ENCODE measurements at places on chromosomes 3 and 15.

GRCh38 chr15:48966595-48967301 is 3.0 kb upstream of the SHC4 start:
- peak; percentile 87 for DNase-seq

GRCh38 chr3:100195375-100195774 is 65.4 kb upstream of the TBC1D23 start:
- peak; percentile 45 for DNase-seq

GRCh38 chr3:127288921-127289705 is 1.3 kb upstream of the PRR20G start:
- DNase-seq, result no peak

DNA sequence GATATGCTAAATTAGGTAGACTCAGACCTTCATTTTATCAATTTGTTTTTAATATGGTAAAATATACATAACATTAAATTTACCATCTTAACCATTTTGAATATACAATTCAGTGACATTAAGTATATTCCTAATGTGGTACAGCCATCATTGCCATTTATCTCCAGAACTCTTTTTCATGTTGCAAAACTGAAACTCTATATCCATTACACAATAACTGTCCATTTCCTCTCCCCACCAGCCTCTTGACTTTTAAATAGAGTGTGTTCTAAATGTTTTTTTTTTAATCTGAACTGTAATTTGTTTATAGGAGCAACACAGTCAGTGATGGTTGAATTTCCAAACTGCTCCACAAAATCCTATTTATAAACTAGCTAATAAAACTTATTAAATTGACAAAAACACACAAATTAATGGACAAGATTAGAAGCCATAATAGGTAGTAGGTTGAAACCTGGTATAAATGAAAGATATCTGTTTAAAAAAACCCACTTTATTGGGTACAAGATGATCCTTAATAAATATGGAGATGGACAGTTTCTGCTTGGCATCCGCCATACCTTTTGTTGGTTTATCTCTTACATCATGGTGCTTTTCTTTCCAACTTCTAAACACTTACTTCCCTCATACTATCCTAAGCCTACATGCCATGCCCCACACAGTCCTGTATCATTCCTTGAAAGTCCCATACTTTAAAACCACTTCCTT is 142.4 kb downstream of the ZPLD1 start:
- no peak for DNase-seq

- DNase-seq, result no peak
These were observed 293.3 kb downstream of the MEX3B start for GRCh38 chr15:81752546-81752942.

GRCh38 chr3:47692158-47692557 is 89.5 kb downstream of the SMARCC1 start:
- DNase-seq, result no peak

GRCh38 chr3:152444029-152444641 is 175.4 kb downstream of the MBNL1 start:
- DNase-seq, result peak; percentile 42

GRCh38 chr3:134998158-134998557 is 203.1 kb downstream of the EPHB1 start:
- DNase-seq, result no peak

DNA sequence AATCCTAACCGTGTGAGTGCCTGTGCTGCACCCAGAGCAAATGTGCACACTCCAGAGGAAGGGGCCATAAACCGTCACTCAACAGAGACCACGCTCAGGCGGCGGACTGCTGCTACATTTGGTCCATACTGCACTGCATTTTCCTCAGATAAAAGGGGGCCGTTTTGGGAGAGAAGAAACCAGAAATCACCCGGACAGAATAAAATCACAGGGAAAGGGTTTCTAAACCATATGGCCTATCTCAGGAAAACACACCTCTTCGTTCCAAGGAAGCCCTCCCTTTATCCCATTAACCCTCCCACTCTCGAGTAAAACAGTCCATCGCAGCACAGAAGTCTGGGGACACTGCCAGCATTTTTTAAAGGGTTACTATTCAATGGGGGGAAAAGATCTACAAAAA is 7.6 kb downstream of the IL17RD start:
- DNase-seq, result no peak

- DNase-seq, result no peak
These were observed 979 bp downstream of the CCDC71 start for GRCh38 chr3:49164983-49165720.

DNA sequence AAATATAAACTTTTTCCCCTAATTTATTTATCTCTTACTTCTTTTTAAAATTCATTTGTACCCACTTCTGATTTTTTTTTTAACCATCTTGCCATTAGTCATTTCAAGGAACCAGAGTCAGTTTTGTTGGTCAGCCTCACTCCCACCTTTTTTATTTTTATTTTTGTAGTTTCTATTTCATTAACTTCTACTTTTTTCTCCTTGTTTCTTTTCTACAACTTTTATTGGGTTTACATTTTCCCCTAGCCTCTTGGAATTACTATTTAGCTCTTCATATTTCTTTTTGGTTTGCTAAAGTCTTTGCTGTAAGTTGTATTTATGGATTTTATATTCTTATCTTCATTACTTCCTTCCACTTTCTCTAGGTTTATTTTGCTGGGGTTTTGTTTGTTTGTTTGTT is 13.7 kb upstream of the VEPH1 start:
- DNase-seq, result no peak

- DNase-seq, result peak; percentile 41
These were observed 25.0 kb downstream of the MITF start for GRCh38 chr3:69764121-69764741.

- DNase-seq, result no peak
These were observed 195.8 kb downstream of the MECOM start for GRCh38 chr3:169467751-169468150.

DNA sequence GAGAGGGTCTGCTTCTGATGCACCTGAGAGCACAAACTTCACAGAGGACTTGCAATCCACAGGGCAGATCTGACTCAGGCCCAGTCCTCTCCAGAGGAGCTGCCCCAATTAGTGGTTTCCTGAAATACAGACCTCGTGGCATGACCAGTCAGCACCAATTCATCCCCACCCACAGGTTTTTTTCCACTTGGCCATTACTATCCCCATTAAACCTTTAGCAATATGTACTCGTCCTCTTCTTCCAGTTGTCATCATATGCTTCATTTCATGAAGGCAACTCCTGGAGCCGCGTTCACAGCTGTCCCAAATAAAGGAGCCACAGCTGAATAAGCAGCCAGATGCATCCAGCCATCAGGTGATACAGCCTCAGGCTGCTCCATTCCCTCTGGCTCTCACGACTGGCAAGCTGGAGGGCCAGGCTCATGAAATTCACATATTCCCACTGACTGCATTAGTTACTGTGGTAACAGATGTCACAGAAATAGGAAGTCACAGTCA is 163.1 kb downstream of the FMN1 start:
- DNase-seq, result peak; percentile 65

DNA sequence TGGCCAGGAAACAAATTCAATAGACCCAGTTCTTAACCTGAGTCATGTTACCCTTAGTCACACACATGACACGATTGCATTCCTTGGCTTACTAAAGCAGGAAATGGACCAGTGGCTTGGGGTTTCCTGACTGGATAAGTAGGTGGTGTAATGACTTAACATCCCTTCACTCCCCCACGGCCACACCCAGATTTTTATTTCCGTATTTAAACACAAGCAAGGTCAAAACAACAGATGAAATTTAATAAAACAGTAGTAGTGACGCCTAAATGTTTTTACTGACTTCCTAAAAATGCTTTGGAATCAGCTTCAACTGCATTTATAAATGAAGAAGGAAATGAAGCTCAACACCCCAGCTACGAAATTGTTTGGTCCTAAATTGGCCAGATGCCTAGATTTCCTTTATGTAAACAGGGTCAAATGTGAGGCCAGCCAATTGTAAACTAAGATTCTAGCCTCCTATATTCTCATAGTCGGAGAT is 324.3 kb downstream of the CHST2 start:
- DNase-seq, result peak; percentile 99

DNA sequence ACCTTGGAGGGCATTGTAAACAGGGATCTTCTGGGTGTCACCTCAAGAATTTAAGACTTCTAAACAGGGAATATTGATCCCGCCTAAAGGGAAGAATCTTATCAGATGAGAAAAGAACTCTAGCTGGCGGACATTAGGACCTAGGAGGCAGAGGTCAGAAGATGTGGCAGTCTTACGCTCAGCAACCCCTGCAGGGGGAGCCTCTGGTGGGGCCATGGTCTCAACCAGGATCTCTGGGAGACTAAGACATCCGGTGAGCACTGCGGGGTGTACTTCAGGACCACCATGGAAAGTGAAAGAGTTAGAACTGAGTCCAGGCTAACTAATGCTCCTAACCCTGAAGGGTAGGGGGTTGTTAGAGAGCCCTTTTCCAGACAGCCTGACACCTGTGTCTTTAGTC is 295.2 kb downstream of the VGLL3 start:
- DNase-seq, result no peak

- peak; percentile 33 for DNase-seq
These were observed 711 bp downstream of the XXYLT1 start for GRCh38 chr3:195270079-195270816.

- no peak for DNase-seq
These were observed 27.8 kb downstream of the BMF start for GRCh38 chr15:40080847-40081246.

- no peak for DNase-seq
These were observed 188.4 kb upstream of the WNT5A start for GRCh38 chr3:55675478-55675877.

Data from astrocyte (in vitro differentiated cells and primary cell).